ENCODE measurements at places on chromosomes 6 and 20.
A peak's percentile ranks its signal among the peaks of the same experiment; 100 is the strongest.

- no peak for DNase-seq
These were observed 25.4 kb downstream of the DIDO1 start for GRCh38 chr20:62900692-62901584.

DNA sequence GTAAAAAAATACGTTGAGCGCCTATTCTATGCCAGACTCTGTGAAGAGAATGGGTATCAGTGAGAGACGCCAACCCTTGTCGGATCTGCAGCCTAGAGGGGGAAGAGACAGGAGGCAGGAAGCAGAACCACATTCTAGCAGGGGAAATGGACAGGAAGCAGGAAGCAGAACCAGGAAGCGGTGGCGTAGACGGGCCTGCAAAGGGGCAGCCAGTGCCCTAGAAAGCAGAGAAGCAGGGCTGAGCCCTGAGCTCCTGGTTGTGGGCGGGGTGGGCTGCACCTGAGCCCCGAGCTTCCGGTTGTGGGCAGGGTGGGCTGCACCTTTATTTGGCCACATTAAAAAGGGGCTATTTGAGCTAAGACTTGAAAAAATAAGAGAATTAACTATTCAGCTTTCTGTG, 71.9 kb downstream of the FAM120B start:
- no peak for DNase-seq

DNA sequence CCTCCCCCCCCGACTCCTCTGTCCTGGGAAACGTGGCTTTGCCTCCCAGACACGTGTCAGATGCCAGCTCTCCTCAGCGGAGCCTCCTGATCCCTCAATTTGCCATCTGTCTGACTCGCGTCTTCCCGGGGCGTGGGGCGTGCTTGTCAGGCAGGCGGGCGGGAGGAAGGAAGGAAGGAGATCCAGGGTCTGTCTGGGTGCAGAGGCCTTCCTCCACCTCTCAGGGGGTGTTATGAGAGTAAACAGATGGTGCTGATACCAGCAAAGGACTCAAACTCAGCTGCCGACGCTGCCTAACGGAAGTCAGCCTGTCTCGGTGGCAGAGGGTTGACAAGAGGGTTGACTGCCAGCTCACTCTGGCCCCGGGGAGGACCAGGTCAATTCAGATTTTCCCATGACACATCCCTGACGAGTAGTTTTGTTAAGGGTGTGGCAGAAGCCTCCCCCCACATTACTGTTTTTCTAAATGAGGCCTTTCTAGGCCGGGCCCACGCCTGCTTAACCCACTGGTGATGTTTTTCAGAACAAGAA, 17.0 kb downstream of the UQCC2 start:
- peak; percentile 45 for DNase-seq

DNA sequence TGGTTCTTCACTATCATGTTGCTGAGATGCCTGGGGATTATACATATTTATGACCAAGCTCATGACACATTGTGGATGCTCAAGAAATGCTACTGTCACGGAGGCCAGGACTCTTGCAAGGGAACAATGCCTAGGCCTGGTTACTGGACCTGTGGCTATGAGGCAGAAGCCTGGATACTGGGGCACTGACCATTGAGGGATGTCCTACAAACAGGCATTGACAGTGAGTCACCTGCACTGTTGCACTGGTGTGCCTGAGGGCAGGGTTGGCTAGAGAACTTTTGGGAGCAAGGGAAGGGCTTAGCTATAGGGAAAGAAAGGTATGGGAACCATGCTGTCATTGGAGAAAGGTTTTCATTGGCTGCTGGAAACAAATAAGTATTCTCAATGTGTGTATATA, 313.1 kb upstream of the SUPT3H start:
- DNase-seq = no peak

Measured in stimulated activated CD8-positive, alpha-beta memory T cell treated with anti-CD3 and anti-CD28 coated beads, Interleukin-15, amount 100 ng/mL, for 4 hours (primary cell).